KG1 (cell line): ENCODE measurements at places on chromosomes 12 and 14.

DNA sequence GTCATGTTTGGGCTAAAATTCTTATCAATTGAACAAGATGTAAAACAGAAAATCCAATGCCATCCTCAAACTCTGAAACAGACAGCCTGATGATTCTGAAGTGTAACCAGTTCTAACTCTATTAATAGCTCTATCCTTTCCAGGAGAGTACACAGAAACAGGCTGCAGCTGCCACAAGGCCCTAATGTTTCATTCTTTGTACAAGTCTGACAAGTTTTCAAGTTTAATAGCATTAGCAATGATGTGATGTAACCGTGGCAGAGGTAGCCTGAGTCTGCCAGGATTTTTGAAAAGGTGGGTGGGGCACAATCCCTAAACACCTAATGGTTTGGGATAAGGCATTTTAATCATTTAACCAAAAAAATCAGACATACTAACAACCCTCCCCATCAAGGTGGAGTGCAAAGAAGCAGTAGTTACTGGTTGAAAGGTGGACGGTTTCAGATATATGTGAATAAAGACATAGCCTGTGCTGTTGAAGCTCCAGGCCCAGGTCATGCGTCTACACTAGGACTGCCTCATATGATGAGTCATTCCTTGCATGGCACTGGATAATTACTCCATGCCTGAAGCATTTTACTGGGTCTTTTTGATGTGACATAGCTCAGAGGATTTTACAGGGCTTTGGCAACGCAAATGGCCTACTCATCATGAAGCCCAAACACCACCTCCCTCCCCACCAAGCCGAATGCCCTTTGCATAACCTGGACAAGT, 145.1 kb upstream of the GRIP1 start:
- DNase-seq: no peak

GRCh38 chr12:106214571-106214970, 33.2 kb downstream of the CKAP4 start:
- DNase-seq: no peak

GRCh38 chr12:95365912-95366311, 108.0 kb upstream of the METAP2 start:
- no peak for DNase-seq

GRCh38 chr12:130219929-130220705, 57.9 kb downstream of the FZD10 start:
- no peak for DNase-seq

GRCh38 chr14:73727166-73727565, 13.0 kb upstream of the PNMA1 start:
- DNase-seq: no peak

- DNase-seq: no peak
These were observed 44.0 kb upstream of the REP15 start for GRCh38 chr12:27652174-27652763.

DNA sequence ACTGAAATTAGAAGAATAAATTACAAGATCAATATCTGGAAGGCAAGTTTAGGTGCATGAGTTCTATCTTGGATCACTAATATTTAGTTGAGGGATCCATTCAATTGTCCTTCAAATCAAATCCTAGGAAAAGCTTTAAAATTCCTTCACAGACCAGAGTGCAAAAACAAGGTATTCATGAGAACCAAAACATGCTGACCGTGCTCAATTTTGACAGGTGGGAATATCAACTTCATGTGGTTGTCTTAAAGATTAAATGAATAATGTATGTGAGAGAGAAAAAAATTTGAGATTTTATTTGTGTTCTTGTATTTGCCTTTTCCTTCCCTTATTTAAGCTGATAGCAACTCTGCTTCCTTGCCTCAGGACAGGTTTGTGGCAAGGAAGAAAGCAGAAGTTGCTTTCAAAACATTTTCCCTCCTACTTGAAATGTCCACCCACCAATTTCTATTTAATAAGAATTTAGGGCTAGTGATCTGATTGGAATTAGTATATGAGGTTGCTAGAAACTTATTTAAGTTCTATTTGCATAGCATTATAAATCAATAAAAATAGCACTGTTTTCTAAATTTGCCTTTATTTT, 4.9 kb upstream of the PPP1R12A start:
- no peak for DNase-seq

DNA sequence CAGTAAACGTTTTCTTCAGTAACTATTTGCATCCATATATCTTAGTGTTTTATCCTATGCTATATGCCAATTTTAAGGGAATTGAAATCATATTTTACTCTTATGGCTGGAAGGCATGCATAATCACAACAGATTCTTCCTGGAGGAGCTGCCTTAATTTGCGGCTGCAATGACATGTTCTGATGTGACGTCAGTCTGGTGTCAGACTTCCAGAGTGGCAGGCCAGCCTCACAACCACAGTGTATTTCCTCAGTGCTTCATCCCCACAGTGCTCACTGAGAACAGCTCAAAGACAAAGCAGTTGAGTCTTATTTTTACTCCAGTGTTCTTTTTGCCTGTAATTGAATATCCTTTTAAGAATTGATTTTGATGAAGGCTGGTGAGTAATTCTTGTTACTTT, 107.1 kb downstream of the PLEKHA5 start:
- DNase-seq: no peak

DNA sequence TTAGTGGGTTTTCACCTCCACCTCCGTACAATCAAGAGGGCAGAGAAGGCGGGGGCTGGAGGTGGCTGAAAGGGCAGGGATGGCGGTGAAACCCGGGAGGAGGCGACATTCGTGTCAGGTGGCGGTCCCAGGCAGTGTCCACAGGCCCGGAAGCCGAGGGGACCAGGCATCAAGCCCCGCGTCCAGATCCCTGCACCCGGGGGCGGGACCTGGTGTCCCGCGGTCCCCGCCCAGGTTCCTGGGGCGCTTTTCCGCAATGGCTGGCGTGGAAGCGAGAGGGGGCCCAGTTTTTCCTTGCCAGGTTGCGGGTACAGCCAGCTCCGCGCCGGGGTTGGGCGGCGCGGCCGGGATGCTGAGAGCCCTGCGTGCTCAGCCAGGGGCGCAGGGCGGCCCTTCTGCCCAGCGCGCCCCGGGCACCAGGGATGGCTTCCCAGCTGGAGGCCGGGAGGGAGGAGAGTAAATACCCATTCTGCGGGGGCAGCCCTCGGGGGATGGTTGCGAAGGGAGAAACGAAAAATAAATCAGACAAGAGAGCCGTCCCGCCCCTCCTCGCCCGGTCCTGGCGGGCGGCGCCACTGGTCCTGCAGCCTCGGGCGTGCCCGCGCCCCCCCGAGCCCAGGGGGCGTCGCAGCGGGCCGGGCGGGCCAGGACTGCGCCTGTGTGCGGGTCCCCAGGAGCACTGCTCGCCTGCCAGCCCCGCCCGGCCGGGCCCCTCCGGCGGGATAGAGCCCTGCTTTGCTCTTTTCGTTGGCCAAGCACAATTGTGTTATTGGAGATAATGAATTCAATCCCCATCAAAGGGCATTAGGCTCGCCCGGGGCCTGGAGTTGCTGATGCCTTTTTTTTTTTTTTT, 11.5 kb downstream of the FOXA1 start:
- no peak for DNase-seq

- DNase-seq: peak; percentile 44
These were observed at the start of gene FLVCR2 for GRCh38 chr14:75578102-75578785. FLVCR2 (plus strand) TSS chr14:75578620; CDS start chr14:75578973, 353 bp downstream.

DNA sequence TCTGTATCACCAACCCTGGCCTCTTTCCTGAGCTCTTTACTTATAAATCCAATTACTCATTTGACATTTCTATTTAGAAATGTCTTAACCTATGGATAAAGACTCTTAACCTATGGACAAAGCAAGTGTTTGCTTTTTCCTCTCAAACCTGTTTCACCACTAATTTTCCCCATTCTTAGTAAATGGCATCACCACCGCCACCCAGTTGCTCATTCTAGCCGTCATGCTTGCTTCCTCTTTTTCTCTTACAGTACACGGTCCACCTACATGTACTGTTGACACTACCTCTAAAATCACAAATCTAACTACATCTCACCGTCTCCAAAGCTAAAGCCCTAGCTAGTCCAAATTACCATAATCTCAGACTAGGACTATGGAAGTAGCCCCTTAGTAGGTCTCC, 60.0 kb downstream of the CAPS2 start:
- no peak for DNase-seq

DNA sequence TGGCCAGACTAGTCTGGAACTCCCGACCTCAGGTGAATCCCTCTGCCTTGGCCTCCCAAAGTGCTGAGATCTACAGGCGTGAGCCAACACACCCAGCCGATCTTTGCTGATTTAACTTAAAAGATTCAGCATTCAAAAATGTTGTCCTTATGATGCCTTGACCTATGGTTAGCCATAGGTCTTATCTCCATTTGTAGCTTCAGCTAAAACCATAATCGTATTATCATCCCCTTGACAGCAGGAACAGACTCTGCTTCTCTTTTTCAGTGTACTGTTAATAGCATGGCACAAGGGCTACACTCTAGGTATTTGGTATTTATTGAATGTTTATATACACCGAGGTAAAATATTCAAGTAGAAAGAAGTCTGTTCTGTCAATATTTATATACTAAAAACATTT, 15.3 kb downstream of the CCDC62 start:
- DNase-seq: no peak

GRCh38 chr14:60488175-60488574, 2.3 kb upstream of the C14orf39 start:
- no peak for DNase-seq

- no peak for DNase-seq
These were observed 48.5 kb downstream of the PITPNM2 start for GRCh38 chr12:123102366-123102765.

DNA sequence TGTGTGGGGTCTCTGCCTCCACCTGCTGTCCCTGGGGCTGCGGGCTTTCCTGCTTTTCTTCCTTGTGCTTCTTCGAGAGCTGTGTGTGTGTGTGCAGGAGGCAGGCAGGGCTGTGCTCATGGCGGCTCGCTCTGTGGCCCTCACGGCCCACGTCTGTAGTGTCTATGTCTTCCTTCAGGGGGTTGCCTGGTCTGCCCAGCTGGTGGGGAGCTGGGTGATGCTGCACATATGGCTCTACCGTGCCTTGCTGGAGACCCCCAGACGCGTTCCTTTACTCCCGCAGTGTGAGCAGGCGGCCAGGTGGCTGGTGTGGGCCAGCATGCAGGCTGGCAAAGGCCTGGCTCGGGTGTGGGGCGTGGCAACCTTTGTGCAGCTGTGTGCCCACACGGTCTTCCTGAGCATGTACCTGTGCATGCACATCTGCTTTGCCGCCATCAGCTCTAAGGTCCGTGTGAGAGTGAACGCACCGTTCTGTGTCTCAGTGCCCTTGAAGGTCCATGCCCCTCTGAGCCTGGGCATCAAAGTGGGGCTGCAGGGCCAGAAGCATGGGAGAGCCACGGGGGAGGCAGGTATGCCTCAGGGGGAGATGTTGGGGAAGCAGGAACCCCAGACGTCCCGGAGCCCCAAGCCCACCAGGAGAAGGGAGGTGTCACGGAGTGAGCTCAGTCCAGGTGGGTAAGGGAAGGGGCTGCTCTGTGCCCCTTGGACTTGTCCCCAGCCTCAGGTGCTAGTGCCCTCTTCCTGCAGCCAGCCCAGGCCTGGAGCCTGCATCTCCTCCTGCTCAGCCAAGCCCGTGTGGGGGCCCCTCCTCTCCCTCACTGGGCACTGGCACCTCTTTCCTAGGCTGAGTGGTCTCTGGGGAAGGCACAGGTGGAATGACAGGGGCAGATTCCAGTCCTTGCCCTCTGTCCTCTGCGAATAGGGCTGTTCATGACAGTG, 26.4 kb downstream of the CLSTN3 start:
- DNase-seq: no peak
